PC-3 (cell line): ENCODE measurements at places on chromosomes 12 and 14. TPM values are rescaled to one million over a fixed set of nuclear protein-coding genes. Genes with fewer than 3 reads are reported as not detected.

DNA sequence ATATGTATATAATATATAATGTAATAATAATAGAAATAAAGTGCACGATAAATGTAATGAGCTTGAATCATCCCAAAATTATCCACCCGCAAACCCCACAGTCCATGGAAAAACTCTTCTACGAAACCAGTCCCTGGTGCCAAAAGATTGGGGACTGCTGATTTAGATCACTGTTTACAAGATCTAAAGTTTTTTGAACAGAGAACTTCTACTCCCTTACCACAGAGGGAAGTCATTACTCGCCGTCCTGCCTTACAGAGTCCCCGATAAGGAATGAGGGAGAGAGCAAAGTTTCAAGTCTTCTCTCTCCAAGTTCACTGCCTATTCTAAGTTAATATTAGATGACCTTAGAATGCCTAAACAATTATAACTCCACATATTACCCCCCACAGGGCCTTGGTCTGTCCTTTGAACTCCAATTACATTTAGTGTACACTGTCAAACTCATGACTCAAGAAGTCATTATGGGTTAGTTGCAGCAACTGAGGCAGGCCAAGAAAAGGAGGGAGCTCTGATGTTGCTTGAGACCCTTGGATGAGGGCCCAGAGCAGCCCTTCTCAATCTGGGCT lies 21.8 kb upstream of the DHRS4 start:
- no peak for DNase-seq

DNA sequence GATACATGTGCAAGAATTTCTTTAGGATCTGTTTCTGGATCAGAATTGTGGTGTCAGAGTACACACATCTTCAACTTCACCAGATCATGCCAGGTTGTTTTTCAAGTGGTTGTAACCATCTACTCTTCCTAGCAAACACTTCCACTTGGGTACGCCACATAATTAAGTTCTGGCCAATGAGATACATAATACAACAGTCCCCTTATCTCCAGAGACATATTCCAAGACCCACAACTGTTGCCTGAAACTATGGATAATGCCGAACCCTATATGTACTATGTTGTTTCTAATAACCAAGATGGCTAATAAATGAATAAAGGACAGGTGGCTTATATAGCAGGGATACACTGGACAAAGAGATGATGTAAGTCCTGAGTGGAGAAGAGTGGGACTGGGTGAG lies 2.5 kb upstream of the CHPT1 start:
- DNase-seq: no peak

- DNase-seq: no peak
Measured at GRCh38 chr12:111840807-111841206, 1.2 kb upstream of the MAPKAPK5 start.

- no peak for DNase-seq
Measured at GRCh38 chr12:5170844-5171243, 127.2 kb downstream of the KCNA5 start.

CD163L1 gene
- total RNA-seq: 0.35 and 0.66 TPM in 2 replicates

HELB gene
- 2.1 and 2.7 TPM in 2 replicates for total RNA-seq
